OCI-M1 (cell line): ENCODE measurements at places on chromosomes 7 and 10.
A peak's percentile ranks its signal among the peaks of the same experiment; 100 is the strongest.

DNA sequence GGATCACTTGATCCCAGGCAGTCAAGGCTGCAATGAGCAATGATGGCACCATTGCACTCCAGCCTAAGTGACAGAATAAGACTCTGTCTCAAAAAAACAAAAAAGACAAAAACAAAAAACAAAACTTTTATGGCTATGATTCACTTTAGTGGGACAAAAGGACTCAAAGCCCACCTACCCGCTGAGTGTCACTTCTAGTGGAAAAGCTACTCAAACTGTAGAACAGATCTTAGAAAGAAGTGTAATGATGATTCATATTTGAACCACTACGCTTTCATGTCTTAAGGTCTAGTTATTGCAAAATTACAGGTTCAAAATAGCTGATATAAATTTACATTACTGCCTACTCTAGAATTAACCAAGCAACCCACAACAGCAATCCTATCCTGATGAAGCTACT, 47.1 kb upstream of the OTUD1 start:
- no peak for DNase-seq

DNA sequence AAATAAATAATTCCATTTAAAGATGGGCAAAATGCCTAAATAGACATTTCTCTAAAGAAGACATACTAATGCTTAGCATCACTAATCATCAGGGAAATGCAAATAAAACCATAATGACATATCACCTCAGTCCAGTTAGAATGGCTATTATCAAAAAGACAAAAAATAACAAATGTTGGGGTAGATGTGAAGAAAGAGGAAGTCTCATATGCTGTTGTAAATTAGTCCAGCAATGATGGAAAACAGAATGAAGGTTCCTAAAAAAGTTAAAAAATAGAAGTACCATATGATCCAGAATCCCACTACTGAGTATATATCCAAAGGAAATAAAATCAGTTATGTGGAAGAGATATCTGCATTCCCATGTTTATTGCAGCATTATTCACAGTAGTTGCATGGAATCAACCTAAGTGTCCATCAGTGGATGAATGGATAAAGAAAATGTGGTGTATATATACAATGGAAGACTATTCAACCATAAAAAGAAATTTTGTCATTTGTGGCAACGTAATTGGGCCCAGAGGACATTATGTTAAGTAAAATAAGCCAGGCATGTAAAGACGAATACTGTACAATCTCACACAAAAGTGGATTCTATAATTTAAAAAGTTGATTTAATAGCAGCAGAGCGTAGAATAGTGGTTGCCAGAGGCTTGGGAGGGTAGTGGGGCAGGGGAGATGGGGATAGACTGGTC, 52.0 kb downstream of the TCAF1 start:
- DNase-seq = no peak

GRCh38 chr7:148116829-148117403, 473.6 kb upstream of the C7orf33 start:
- no peak for DNase-seq

GRCh38 chr10:78619115-78619851, 449.5 kb upstream of the ZMIZ1 start:
- no peak for DNase-seq

DNA sequence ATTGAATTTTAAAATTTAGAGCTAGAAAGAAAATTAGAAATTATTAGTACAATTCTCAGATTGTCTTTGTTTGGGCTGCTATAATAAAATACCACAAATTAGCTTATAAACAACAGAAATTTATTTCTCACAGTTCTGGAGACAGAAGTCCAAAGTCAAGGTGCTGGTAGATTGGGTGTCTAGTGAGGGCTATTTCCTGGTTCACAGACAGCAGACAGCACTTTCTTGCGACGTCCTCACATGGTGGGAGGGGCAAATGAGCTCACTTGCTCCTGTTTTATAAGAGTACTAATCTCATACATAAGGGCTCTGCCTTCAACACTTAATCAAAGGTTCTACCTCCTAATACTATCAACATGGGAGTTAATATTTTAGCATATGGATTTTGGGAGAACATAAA, 134.1 kb downstream of the MDFIC start:
- no peak for DNase-seq

GRCh38 chr10:71966046-71967004, 2.1 kb downstream of the CHST3 start:
- DNase-seq = no peak

GRCh38 chr10:6017781-6018354, 40.5 kb upstream of the IL15RA start:
- no peak for DNase-seq

- no peak for DNase-seq
Observed at GRCh38 chr10:35532141-35532540, 73.0 kb upstream of the GJD4 start.

DNA sequence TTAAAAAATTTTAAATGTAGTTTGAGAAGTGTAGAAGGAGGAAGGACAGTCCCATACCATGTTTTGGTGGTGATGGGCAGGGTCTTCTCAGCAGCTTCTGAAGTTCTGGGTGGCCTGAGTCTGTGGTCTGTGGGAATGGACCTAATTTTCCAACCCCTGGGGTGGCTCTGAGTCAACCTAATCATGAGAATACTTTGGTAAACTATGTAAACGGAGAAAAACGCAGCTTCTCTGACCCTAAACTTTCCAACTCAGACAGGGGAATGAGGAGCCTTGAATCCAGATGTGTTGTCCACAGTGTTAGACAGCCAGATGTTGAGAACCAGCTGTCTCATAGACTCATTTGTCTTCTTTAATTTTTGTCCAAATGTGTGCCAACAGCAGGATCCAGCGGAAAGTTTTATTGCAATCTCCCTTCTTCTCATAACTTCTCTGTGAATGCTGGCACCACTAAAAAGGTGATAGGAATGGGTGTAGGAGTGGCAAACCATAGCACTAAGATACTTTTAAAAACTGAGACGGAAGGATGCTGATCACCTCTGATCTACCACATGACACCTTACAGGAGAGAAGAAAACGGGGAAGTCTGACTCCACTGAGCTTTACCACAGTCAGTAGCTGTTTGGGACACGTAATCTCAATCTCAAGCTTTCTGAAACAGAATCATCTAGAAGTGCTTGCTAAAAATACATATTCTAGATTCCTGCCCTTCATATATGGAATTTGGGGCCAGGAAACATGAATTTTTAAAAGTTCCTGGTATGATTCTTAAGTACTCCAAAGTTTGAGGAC, 90.5 kb upstream of the PHYHIPL start:
- DNase-seq = no peak

GRCh38 chr10:68954904-68955303, 1.1 kb upstream of the DDX21 start:
- no peak for DNase-seq

- peak; percentile 87 for DNase-seq
Observed at GRCh38 chr10:106957823-106958588, 206.5 kb downstream of the SORCS1 start.

- peak; percentile 59 for DNase-seq
Observed at GRCh38 chr10:97312897-97313296, 6.2 kb upstream of the FRAT1 start.

DNA sequence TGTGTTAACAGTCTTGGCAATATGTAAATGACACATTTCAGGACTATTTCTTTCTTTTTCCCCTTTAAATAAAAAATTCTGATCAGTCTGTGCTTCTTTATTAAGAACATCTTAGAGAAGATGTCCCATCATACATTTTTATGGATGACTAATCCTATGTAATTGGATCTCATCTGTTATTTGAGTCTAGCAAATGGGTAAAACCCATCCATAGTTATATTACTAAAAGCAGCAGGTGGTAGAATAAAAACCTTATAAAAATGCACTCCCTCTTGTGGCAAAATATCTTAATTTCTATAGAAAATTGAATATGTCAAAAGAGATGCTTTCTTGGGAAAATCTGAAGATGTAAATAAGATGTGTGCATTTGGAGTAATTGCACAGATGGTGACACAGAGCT, 35.3 kb downstream of the TRRAP start:
- no peak for DNase-seq

GRCh38 chr7:16471933-16472332, 6.4 kb upstream of the SOSTDC1 start:
- no peak for DNase-seq

DNA sequence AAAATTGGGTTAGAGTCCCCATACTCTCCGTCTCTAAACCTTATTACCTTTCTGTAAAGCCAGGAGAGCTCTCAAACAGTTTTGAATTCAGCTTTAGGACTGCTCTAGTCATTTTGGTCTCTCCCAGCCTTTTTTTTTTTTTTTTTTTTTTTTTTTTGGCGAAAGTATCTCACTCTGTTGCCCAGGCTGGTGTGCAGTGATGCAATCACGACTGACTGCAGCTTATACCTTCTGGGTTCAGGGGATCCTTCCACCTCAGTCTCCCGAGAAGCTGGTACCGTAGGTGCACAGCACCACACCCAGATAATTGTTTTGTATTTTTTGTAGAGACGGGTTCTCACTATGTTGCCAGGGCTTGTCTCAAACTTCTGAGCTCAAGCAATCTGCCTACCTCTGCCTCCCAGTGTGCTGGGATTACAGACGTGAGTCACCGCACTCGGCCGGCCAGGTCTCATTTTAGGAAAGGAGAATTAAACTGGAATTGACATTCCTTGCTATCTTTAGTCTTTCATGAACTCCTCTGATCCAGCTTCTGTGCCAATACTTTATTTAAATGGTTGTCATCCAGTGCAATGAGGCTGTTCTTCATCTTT, 31.4 kb upstream of the RSU1 start:
- DNase-seq = no peak

GRCh38 chr10:97411406-97411805, 10.3 kb upstream of the RRP12 start:
- no peak for DNase-seq

- no peak for DNase-seq
Observed at GRCh38 chr7:131173145-131173890, 154.4 kb upstream of the MKLN1 start.

GRCh38 chr7:137458399-137458798, 114.9 kb upstream of the PTN start:
- no peak for DNase-seq

GRCh38 chr7:96236198-96237039, 85.5 kb downstream of the SLC25A13 start:
- peak; percentile 99 for DNase-seq

DNA sequence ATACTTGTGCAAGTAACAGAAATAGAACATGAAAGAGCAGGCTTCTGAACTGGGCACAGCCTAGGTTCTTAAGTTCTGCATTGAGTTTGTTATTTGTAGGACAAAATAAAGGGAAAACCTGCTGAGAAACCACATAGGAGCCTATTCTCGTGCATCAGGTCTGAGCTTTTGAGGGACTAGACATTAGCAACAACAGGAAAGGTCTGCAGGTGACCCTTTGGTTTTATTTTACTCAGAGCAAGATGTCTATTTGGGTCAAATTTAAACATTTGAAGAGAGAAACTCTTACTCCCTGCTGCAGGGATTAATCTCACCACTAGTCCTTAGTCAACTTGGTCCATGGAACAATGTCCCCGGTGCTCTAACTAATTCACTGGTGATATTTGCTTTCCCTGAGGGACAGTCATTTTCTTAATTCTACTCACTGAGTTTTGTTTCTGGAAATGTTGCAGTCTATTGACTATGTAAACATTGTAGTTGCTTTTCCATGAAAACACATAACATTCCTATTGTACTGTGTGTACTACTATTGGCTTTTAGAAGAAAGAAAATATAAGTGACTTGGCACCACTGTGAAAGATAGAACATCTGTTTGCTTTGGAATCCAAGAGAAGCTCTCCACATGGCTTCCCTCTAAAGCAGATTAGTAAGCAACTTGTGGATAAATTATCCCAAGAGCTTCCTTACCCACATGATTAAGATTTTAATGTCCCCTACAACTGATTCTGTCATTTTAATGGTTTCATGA, 108.2 kb downstream of the CHRM2 start:
- DNase-seq = no peak

DNA sequence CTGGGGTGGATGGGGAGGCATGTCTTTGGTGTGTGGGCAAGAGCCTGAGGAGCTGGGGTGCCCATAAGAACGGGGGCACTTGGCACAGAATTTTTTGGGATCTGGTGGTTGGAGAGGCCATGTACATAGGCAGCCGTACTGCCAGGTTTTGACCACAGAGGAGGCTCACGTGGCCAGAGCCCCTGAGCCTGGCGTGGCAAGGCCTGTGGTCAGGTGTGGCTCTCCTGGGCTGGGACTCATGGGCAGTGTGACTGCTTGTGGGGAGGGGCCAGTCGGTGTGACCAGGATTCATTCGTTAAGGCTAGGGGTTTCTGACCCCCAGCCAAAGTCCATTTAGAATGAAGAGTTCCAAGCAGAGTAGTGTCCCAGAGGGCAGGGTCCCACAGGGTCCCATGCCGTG, 38.2 kb downstream of the AGAP3 start:
- DNase-seq = no peak

- DNase-seq = no peak
Observed at GRCh38 chr10:49228677-49229076, 40.5 kb upstream of the TMEM273 start.

DNA sequence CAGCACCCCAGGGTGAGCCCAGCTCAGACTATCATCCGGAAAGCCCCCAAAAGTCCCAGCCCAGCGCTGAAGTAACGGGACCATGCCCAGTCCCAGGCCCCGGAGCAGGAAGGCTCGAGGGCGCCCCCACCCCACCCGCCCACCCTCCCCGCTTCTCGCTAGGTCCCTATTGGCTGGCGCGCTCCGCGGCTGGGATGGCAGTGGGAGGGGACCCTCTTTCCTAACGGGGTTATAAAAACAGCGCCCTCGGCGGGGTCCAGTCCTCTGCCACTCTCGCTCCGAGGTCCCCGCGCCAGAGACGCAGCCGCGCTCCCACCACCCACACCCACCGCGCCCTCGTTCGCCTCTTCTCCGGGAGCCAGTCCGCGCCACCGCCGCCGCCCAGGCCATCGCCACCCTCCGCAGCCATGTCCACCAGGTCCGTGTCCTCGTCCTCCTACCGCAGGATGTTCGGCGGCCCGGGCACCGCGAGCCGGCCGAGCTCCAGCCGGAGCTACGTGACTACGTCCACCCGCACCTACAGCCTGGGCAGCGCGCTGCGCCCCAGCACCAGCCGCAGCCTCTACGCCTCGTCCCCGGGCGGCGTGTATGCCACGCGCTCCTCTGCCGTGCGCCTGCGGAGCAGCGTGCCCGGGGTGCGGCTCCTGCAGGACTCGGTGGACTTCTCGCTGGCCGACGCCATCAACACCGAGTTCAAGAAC, 1.1 kb downstream of the VIM start:
- DNase-seq = peak; percentile 63

DNA sequence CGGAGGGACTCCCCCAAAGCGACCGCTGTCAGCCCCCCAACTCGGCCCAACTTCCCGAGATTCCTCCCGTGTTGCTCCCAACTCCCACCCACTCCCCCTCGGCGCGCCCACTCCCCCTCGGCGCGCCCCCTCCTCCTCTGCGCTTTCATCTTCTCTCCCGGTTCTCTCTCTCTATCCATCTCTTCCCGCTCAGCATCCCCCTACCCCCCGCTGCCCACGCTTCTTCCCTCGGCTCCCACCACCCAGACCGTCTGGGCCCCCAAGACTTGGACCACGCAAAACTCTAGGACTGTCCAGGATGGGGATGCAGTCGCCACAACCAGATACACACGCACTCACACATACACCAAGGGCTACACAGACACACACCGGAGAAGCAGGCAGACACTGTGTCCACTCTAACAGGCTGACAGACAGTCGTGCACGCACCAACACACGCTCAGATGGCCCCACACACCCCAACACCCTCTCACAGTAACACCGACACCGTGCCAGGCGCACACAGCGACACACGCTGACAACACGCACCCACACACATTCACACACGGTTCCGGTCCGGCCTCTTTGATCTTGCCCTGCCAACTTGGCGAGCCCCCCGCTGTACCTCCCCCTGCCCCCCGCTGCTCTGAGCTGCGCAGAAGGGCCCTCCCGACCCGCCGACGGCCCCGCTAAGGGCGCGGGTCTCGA, 1.1 kb downstream of the GRID1 start:
- DNase-seq = no peak
